ENCODE measurements at places on chromosomes 5 and 9.

DNA sequence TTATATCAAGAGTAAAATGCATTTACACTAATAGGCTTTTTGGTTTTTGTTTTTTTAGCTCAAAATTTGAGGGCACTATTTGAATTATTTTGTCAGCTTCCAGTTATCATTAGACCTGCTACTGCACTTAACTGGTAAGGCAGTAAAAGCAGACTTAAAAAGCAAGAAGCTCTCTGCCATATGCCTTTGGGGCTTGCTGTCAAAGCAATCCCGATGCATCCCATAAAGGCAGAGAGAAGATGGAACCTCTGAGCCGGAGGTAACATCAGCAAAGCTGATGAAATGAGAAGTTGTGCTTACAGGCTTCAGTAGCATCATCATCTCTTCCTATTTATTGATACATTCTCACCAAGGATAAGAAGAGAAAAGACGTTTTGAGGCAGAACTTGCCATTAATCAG lies 1414.3 kb upstream of the CDH6 start:
- DNase-seq: no peak

- no peak for DNase-seq
Measured at GRCh38 chr9:108885643-108886348, 23.7 kb downstream of the ACTL7A start.

DNA sequence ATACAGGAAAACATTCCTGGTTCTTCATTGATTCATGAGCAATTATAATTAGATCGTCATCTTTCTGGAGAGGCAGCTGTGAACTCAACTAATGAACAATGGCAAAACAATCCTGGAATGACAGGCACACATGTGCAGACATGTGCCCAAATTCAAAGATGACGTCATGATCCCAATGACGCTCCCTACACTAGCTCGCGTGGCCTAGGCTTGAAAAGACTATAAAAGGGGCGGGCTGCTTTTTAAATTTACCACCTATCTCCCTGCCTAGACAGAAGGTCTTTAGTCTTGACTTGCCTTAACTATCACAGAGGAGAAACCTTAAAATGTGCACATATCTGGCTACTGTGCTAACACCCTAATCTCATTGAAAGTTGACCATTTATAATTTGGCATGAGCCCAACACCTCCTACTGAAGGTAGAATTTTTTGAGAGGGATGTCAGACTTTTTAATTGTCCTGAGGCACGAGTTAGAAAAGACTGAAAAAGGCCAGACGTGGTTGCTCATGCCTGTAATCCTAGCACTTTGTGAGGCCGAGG lies 88.2 kb downstream of the PRRT1B start:
- no peak for DNase-seq

GRCh38 chr9:123372766-123373446 lies 16.9 kb downstream of the CRB2 start:
- no peak for DNase-seq

- DNase-seq: no peak
Measured at GRCh38 chr5:150024346-150024984, 23.9 kb downstream of the HMGXB3 start.

DNA sequence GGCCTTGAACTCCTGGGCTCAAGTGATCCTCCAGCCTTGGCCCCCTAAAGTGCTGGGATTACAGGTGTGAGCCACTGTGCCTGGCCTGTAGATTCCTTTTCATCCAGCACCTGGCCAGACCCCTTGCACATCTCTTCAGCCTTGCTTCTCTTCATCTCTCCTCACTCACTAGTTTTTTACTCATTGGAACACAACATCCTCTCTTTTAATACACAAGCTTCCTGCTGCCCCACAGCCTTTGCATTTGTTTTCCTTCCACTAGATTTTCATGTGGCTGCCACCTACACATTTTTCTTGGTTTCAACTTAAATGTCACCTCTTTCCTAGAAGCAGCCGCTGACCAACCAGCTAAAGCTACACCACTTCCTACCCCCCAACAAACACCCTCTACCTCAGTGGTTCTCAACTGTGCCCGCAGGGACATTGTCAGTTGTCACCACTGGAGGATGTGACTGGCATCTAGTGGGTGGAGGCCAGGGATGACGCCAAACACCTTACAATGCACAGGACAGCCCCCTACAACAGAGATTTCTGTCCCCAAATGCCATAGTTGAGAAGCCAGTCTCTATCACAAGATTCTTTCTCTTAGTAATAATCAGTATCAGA lies 33.7 kb downstream of the HAVCR1 start:
- no peak for DNase-seq

- DNase-seq: no peak
Measured at GRCh38 chr5:103918668-103919367, 356.2 kb upstream of the NUDT12 start.

GRCh38 chr9:137218754-137219271 lies 3.2 kb downstream of the RNF208 start:
- DNase-seq: no peak

DNA sequence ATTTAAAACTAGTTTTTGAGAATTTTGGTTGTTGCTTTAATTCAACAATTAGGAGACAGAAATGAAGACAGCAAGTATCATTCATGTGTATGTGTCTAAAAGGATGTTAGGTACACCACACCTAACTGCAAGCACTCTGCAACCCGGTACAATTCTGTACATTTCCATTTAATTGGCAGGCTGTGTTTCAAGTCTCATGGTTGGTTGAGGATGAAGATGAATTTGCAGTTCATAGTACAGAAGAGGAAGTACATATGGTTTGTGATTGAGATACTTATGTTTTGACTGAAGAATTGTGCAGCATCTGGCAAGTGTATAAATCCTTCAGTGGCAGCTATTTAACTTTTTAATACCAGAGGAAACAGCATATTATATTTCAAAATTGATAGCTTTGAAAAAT lies 628.7 kb upstream of the ZNF608 start:
- DNase-seq: no peak

- DNase-seq: no peak
Measured at GRCh38 chr5:151805414-151806223, 33.9 kb downstream of the G3BP1 start.

DNA sequence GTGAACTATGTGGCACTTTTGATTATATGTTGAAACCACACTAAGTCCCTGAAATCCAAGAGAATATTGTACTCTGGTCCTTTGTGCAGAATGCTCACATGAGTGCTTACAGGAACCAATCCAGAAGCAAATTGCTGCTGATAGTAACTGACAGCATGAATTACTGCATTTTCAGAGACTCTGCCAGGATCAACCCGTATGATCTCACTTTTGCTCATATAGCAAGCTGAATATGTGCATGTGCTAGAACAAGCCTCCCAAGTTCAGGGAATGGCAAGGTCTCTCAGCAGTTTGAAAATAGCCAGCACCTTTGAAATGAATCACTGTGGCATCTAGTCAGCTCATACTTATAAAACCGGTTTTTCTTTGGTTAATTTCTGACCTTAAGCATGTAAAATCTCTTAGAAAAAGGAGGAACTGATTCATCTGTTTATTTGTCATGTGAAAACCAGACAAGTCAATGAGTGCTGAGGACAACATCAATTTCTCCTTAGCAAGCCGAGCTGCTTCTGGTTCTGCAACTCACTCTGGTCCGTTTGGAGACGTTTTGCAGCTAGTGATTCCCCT lies 215.7 kb upstream of the ELL2 start:
- DNase-seq: no peak

DNA sequence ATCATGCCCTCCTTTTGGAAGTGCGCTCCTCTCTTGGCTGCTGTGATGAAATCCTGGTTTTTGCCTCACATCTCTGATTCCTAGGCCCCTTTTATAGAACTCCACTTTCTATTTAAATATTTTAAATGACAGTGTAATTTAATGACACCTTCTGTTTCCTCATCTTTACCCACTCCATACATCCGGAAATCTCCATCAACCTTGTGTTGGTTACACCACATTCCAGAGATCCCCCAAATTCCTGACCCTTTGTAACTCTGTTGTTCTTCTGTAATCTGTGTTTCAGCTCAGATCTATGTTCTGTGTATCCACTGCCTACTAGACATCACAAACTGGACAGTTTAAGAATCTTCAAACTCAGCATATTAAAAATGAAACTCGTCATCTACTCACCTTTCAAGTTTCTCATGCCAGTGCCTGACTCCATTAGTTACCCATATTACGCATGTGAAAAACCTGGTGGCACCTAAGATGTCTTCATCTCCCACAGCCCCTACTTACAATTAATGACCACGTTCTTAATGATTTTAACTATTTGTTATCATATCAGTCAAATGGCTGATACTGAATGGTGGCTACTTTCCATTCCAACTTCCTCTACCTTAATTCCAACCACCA lies 25.1 kb downstream of the PARP8 start:
- DNase-seq: no peak

GRCh38 chr9:69818750-69819345 lies 1.8 kb upstream of the CFAP95 start:
- DNase-seq: no peak

GRCh38 chr5:14483504-14484157 lies 98.0 kb upstream of the OTULINL start:
- DNase-seq: no peak

DNA sequence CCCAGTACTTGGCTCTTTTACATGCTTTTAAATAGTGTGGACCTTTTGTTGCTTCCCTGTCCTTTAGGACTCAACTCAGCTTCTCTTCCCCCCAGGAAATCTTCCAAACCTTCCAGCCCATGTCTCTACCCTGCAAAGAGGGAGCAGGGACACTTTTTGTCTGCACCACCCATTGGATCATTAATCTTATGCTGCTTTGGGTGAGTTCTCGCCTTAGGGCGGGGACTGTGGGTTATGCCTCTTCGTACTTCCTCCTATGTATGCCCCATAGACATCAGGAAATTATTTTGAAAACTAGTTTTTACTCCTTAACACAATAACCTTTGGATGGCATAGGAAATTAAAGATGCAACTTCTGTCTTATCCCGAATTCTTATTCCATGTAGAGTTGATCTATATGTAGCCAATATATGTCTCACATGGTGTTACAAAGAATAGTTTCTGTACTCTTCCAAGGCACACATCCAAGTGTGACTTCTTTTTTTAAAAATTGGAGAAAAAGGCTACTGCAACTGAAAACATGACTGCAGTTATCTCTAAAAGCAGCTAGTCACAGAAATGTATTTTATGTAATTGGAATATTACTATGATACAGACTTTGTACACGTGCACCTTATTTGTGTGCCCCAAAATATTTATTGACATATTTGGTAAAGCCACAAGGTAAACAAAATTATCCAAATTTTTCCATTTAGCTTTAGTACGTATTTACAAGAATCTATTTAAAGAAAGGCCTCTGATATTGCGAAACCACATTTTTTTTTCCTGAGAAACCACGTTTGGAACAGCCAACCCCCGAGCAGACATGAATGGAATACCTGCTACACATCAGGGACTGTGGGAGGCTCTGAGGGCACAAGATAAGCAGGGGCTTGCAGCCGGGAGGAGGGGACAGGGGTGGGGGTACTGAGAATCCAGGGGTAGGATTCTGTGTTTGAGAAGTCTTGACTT lies 133.6 kb downstream of the WDR41 start:
- no peak for DNase-seq

- no peak for DNase-seq
Measured at GRCh38 chr9:131008563-131008908, 438 bp upstream of the LAMC3 start.

- DNase-seq: peak; percentile 33
Measured at GRCh38 chr9:35844628-35845270, 15.7 kb downstream of the TMEM8B start.

DNA sequence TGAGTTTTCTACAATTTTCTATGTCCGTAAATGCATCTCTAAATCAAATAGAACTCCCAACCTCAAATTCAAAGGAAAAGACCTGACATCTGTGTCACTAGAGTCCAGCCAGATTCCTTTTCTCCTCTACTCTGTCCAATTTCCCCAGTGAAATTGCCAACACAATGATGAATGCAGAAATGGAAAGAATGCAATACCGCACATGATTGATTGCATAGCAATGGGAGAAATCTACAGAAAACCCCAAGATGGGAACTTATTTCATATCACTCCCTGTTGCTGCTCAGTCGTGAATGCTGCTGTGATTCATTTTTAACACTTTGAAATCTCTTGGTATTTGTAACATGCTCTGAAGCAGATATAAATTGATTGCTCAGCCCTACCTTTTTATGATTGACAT lies 355.1 kb upstream of the TUSC1 start:
- DNase-seq: no peak

DNA sequence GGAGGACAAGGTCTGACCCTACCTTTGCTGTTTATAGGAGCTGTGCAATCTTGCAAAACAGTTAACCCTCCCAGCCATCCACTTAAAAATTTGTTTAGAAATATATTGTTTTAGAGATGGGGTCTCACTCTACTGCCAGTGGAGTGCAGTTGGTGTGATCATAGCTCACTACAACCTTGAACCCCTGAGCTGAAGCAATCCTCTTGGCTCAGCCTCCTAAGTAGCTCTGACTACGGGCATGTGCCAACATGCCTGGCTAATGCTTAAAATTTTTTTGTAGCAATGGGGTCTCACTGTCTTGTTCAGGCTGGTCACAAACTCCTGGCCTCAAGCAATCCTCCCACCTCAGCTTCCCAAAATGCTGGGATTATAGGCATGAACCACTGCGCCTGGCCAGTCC lies 120.2 kb upstream of the PJA2 start:
- no peak for DNase-seq

GRCh38 chr9:28064241-28064815 lies 491.0 kb upstream of the C9orf72 start:
- no peak for DNase-seq

GRCh38 chr9:19379697-19380046 lies 364 bp downstream of the RPS6 start:
- DNase-seq: peak; percentile 18

GRCh38 chr9:86408121-86408520 lies 53.9 kb upstream of the TUT7 start:
- DNase-seq: no peak

DNA sequence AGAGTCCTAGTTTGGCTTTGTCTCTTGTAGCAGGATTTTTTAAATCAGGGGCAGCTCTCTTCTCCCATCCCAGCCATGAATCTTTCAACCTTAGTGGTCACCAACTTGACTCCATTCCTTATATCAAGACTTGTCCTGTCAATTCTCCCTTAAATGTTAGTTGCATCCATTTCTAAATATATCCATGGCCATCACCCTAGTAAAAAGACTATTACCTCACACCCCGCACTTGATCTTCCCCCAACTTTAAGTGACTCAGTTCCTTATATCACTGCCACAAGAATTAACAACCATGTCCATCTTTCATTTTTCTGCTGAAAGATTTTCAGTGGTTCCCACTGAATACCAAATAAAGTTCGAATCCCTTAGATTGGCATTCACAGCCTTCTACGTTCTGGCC lies 67.0 kb downstream of the STX17 start:
- DNase-seq: no peak

- peak; percentile 51 for DNase-seq
Measured at GRCh38 chr5:80672140-80672736, 17.5 kb upstream of the DHFR start.

GRCh38 chr9:99056886-99057664 lies 47.8 kb upstream of the TGFBR1 start:
- no peak for DNase-seq

DNA sequence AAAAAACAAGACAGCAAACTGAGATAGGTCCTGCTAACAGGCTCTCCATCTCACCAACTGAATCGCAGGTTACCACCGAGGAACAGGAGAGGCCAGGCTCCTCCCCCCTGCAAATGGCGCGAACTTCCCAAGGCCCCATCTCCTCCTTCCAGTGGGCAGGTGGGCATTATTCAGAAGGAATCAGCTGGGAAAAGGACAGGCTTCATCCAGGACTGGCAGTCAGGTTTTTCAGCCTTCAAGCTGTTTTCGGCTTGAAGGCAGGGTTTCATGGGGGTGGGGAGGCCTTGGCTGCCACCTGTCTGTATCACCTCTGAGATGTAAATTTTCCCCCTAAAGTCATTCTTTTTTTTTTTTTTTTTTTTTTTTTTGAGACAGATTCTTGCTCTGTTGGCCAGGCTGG lies 79.4 kb downstream of the SFXN1 start:
- DNase-seq: no peak
